ENCODE measurements at places on chromosomes 12 and 14.

- H3K27ac ChIP-seq: no peak overlapping the region
- no peaks in the 10 kb centered on the region for H3K36me3 ChIP-seq
- H3K4me1 ChIP-seq: no peaks in the 10 kb centered on the region
- peaks cover 43% of the 10 kb centered on the region for H3K27me3 ChIP-seq
- no peak for DNase-seq
Observed at GRCh38 chr14:59897757-59898383, 22.1 kb upstream of the LRRC9 start.

- no peak overlapping the region for H3K4me3 ChIP-seq
- no peak overlapping the region for H3K27ac ChIP-seq
- DNase-seq: no peak
- H3K27me3 ChIP-seq: no peaks in the 10 kb centered on the region
- H3K36me3 ChIP-seq: peaks cover 24% of the 10 kb centered on the region
- no peaks in the 10 kb centered on the region for H3K4me1 ChIP-seq
Observed at GRCh38 chr12:57797933-57798332, 15.3 kb downstream of the TSFM start.

- H3K4me3 ChIP-seq: no peak overlapping the region
- H3K27ac ChIP-seq: peak overlapping the region; percentile 69
- DNase-seq: no peak
- peaks cover 19% of the 10 kb centered on the region for H3K4me1 ChIP-seq
- no peaks in the 10 kb centered on the region for H3K27me3 ChIP-seq
Observed at GRCh38 chr14:24838945-24839616, 205.1 kb upstream of the GZMB start.

- no peaks in the 10 kb centered on the region for H3K27me3 ChIP-seq
- H3K4me1 ChIP-seq: no peaks in the 10 kb centered on the region
- H3K4me3 ChIP-seq: no peak overlapping the region
- no peak overlapping the region for H3K27ac ChIP-seq
- DNase-seq: no peak
- peaks cover 30% of the 10 kb centered on the region for H3K36me3 ChIP-seq
Observed at GRCh38 chr12:131986361-131986760, 36.6 kb downstream of the EP400 start.

GRCh38 chr12:15823360-15824128 lies 34.4 kb upstream of the EPS8 start:
- H3K4me1 ChIP-seq: peaks cover 11% of the 10 kb centered on the region
- H3K27ac ChIP-seq: no peak overlapping the region
- H3K4me3 ChIP-seq: no peak overlapping the region
- no peaks in the 10 kb centered on the region for H3K36me3 ChIP-seq

GRCh38 chr12:70383886-70384285 lies 17.8 kb downstream of the KCNMB4 start:
- peaks cover 43% of the 10 kb centered on the region for H3K36me3 ChIP-seq
- H3K4me1 ChIP-seq: peaks cover 5% of the 10 kb centered on the region
- H3K27ac ChIP-seq: no peak overlapping the region
- no peak overlapping the region for H3K4me3 ChIP-seq
- DNase-seq: no peak

GRCh38 chr14:42228611-42229010 lies 621.9 kb downstream of the LRFN5 start:
- H3K27me3 ChIP-seq: no peaks in the 10 kb centered on the region
- no peak overlapping the region for H3K4me3 ChIP-seq
- peaks cover 9% of the 10 kb centered on the region for H3K4me1 ChIP-seq
- no peaks in the 10 kb centered on the region for H3K36me3 ChIP-seq

- H3K27ac ChIP-seq: no peak overlapping the region
- no peak overlapping the region for H3K4me3 ChIP-seq
- DNase-seq: no peak
- no peaks in the 10 kb centered on the region for H3K27me3 ChIP-seq
- no peaks in the 10 kb centered on the region for H3K36me3 ChIP-seq
Observed at GRCh38 chr12:98402671-98403070, 112.7 kb upstream of the TMPO start.

- H3K27me3 ChIP-seq: no peaks in the 10 kb centered on the region
- no peak for DNase-seq
- H3K4me1 ChIP-seq: peaks cover 34% of the 10 kb centered on the region
- H3K4me3 ChIP-seq: no peak overlapping the region
- peaks cover 34% of the 10 kb centered on the region for H3K36me3 ChIP-seq
- peak overlapping the region; percentile 94 for H3K27ac ChIP-seq
Observed at GRCh38 chr12:14402697-14403096, 37.2 kb downstream of the ATF7IP start.

GRCh38 chr12:52155048-52155868 lies 36.6 kb downstream of the KRT80 start:
- DNase-seq: no peak
- no peaks in the 10 kb centered on the region for H3K27me3 ChIP-seq
- no peaks in the 10 kb centered on the region for H3K36me3 ChIP-seq
- H3K4me1 ChIP-seq: peaks cover 7% of the 10 kb centered on the region
- H3K4me3 ChIP-seq: no peak overlapping the region

DNA sequence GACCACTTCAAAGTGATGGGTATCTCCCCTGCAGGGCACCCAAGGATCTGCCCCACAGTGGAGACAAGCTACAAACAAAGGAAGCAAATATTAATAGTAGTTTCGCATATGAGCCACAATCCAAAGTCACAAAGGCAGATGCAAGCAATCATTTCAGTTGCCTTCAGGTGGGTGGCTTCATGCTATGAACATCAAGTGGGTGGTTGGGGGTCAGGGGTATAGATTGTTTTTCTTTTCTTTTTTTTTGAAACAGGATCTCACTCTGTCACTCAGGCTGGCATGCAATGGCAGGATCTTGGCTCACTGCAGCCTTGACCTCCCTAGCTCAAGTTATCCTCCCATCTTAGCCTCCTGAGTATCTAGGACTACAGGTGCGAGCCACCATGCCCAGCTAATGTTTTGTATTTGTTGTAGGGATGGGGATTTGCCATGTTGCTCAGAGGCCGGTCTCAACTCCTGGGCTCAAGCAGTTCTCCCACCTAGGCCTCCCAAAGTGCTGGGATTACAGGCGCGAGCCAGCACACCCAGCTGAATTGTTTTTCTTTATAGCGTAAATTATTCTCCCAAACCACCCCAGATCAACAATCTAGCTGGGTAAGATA lies 13.4 kb upstream of the NT5DC3 start:
- peaks cover 2% of the 10 kb centered on the region for H3K36me3 ChIP-seq
- H3K27ac ChIP-seq: no peak overlapping the region
- peaks cover 52% of the 10 kb centered on the region for H3K4me1 ChIP-seq
- no peaks in the 10 kb centered on the region for H3K27me3 ChIP-seq

- H3K27me3 ChIP-seq: no peaks in the 10 kb centered on the region
- DNase-seq: no peak
- H3K4me1 ChIP-seq: no peaks in the 10 kb centered on the region
- H3K4me3 ChIP-seq: no peak overlapping the region
Observed at GRCh38 chr12:2463719-2464118, 331.1 kb upstream of the FKBP4 start.

DNA sequence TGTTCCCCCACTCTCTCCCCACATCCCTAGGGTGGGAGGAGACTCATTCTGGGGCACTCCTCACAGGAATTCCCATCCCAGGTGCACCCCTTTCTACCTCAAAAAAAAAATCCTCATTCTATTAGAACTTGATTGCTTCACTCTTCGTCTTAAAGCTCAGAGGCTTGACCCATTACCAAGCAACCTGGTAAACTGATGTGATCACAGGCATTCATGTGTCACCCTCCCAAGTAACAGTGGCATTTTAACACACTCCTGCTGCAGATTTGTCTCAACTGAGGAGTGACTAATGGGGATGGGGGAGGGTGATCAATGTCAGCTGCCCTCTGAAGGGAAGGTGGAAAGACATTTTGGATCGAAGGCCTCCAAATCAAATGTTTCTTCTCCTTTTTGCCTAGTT lies 78.1 kb upstream of the PTHLH start:
- DNase-seq: no peak
- H3K36me3 ChIP-seq: no peaks in the 10 kb centered on the region
- no peak overlapping the region for H3K27ac ChIP-seq
- H3K27me3 ChIP-seq: no peaks in the 10 kb centered on the region
- peaks cover 19% of the 10 kb centered on the region for H3K4me1 ChIP-seq
- H3K4me3 ChIP-seq: no peak overlapping the region

DNA sequence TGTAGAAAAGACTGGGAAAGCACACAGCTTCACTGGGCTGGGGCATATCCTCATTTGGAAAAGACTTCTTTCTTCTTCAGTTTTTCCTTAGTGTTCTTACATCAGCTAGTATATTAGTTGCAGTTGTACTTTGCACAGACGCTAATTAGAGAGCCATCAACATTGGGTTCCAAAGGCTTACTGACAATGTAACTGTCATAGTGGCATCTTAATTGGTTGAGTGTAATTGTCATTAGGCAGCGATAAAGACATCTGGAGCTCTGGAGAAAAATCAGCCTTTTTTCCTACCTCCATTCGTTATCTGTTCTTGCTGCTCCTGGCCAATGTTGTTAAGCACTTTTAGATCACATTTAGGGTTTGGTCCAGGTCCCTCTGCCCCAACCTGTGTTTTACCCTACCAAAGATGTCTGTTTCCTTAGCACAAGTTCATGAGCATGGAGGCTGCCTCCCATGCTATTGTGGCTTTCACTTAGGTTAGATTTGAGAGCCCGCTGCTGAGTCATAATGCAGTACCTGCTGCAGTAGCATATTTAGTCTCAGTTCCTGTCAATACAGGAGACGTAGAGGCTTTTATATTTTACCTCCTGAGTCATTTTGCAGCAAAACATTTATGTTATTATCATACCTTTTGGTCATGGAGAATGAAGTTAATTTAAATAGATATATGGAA lies 49.2 kb downstream of the FBXW8 start:
- H3K27ac ChIP-seq: no peak overlapping the region
- H3K36me3 ChIP-seq: peaks cover 6% of the 10 kb centered on the region
- no peaks in the 10 kb centered on the region for H3K27me3 ChIP-seq
- DNase-seq: no peak
- H3K4me1 ChIP-seq: peaks cover 2% of the 10 kb centered on the region

DNA sequence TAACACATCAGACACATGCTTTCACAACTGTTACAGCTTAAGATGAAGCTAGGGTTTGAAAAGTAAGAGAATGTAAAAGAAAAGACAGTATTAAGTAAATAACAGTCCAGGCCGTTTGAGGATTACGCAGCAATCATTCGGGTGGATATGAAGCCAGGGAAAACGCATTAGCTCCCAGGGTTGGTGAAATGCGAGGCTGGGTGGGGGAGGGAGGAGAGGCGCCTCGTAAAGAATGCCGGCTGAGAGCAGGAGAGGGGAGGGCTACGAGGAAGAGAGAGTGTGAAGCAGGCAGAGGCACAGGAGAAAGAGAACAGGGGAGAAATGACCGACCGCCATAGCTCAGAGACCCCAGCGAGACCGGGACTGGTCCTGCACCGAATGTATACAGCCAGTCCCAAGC lies 73.0 kb downstream of the IQSEC3 start:
- no peaks in the 10 kb centered on the region for H3K36me3 ChIP-seq
- no peak overlapping the region for H3K27ac ChIP-seq
- peaks cover 30% of the 10 kb centered on the region for H3K4me1 ChIP-seq
- peaks cover 65% of the 10 kb centered on the region for H3K27me3 ChIP-seq
- H3K4me3 ChIP-seq: peak overlapping the region; percentile 49

- no peak for DNase-seq
- H3K36me3 ChIP-seq: no peaks in the 10 kb centered on the region
- H3K27ac ChIP-seq: peak overlapping the region; percentile 87
- H3K4me1 ChIP-seq: peaks cover 91% of the 10 kb centered on the region
- no peak overlapping the region for H3K4me3 ChIP-seq
Observed at GRCh38 chr14:68397371-68397811, 395.5 kb downstream of the ZFP36L1 start.

DNA sequence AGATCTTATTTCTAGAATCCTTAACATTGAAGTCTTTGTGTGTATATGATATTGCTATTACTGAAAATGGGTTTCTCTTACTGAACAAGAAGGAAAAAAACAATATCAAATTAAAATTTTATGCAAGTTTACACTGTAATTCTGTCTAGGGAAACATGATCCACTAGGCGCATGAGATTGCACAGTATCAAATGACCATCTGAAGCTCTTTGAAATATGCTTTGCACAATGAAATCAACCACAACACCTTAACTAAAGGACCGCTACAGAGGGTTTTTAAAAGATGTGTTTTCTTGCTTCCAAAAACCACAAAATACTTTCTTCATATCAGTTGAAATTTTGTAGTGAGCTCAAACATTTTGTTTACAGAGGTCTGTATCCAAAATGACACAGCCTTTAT lies 15.1 kb upstream of the KERA start:
- H3K4me3 ChIP-seq: no peak overlapping the region
- no peak for DNase-seq
- no peaks in the 10 kb centered on the region for H3K27me3 ChIP-seq
- H3K4me1 ChIP-seq: peaks cover 20% of the 10 kb centered on the region
- H3K36me3 ChIP-seq: no peaks in the 10 kb centered on the region
- H3K27ac ChIP-seq: no peak overlapping the region

- H3K27me3 ChIP-seq: peaks cover 2% of the 10 kb centered on the region
- no peak for DNase-seq
- no peaks in the 10 kb centered on the region for H3K36me3 ChIP-seq
Observed at GRCh38 chr12:67070604-67071003, 198.6 kb upstream of the CAND1 start.

DNA sequence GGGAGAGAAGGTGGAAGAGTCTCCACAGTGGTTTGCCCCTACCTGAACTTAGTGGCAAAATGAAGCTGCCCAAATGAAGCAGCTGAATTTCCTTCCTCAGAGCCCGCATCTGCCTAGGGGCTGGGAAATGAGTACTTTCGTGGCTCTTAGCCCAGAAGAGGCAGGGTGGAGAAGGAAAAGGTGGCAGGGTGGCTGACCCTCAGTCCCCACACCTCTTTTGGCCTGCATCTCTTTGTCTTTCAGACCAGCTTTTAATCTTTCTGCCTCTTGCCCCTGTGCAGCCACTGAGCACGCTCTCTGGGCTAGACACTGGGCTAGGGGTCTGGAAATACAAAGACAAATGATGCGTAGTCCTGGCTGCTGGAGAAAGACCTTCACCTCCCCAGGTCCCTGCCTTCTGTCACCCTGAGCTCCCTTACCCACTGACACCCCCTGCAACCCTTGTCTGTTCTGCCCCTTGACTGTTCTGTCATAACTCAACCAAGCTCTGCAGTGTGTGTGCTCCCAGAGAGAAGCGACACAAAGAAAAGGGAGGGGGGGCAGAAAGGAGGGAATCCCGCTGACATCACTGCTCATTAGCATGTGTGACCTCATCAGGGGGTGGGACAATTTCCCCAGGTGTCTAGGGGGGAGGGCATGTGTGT lies 371 bp upstream of the REM2 start:
- no peak for DNase-seq
- H3K4me3 ChIP-seq: peak overlapping the region; percentile 68
- H3K36me3 ChIP-seq: peaks cover 8% of the 10 kb centered on the region
- no peaks in the 10 kb centered on the region for H3K27me3 ChIP-seq

DNA sequence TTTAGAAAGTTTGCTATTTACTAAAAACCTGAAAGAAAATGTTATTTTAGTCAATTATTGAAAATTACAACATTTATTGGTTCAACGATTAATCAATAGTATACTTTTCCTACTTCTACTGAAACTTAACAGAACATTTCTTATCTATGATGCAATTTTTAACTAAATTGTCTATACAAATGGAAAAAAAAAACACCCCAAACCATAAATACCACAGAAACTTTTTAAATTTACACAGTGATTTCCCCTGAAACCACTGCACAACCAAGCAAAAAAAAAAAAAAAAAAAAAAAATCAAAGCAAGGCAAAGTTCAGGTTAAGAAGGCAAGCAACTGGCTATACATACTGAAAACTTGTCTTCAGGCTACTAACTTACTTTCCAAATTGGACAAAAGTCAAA lies 71.9 kb upstream of the POC1B start:
- no peak for DNase-seq
- no peak overlapping the region for H3K4me3 ChIP-seq
- H3K27me3 ChIP-seq: no peaks in the 10 kb centered on the region
- peaks cover 27% of the 10 kb centered on the region for H3K36me3 ChIP-seq
- H3K4me1 ChIP-seq: peaks cover 14% of the 10 kb centered on the region

GRCh38 chr14:103339561-103339960 lies 5.5 kb downstream of the EIF5 start:
- peaks cover 16% of the 10 kb centered on the region for H3K4me1 ChIP-seq
- DNase-seq: no peak
- H3K36me3 ChIP-seq: peaks cover 72% of the 10 kb centered on the region
